ENCODE measurements at places on chromosomes 7 and 10. TPM values are rescaled to one million over a fixed set of nuclear protein-coding genes. Genes with fewer than 3 reads are reported as not detected.

Gene SFXN2
- 13.6 TPM for total RNA-seq

Gene NFE2L3
- 22.7 TPM for total RNA-seq

Gene HOXA4
- 2.9 TPM for total RNA-seq

Gene NPTX2
- total RNA-seq, result 1.9 TPM

Gene PRKCQ
- 3.7 TPM for total RNA-seq

Gene MKRN1
- total RNA-seq, result 86.6 TPM

Gene CD36
- total RNA-seq, result not detected

Gene VPS37D
- total RNA-seq, result 3.2 TPM

Gene SP8
- total RNA-seq, result 0.40 TPM

Gene PON3
- total RNA-seq, result not detected

Gene DRGX
- not detected for total RNA-seq

Gene INHBA
- total RNA-seq, result 65.2 TPM

Gene WEE2
- total RNA-seq, result not detected

Gene NEUROG3
- total RNA-seq, result not detected

Gene ETV1
- total RNA-seq, result 18.7 TPM

Gene SPDYE2
- not detected for total RNA-seq

Gene EGR2
- total RNA-seq, result 0.34 TPM

Gene TRIM4
- total RNA-seq, result 23.1 TPM

Gene DGKB
- 0.32 TPM for total RNA-seq

Gene ZNF239
- total RNA-seq, result 1.7 TPM

Gene RBM48
- total RNA-seq, result 12.5 TPM

Gene XRCC2
- total RNA-seq, result 13.6 TPM

Gene H2BK1
- total RNA-seq, result not detected

Gene SOSTDC1
- not detected for total RNA-seq

Gene LEP
- not detected for total RNA-seq

Gene C7orf33
- not detected for total RNA-seq

Gene HKDC1
- 5.4 TPM for total RNA-seq

Gene EBF3
- total RNA-seq, result 16.1 TPM

Gene C10orf67
- not detected for total RNA-seq

Gene DYNC1I1
- 3.7 TPM for total RNA-seq

Gene CCDC146
- total RNA-seq, result 0.91 TPM

Gene CDHR3
- total RNA-seq, result 0.69 TPM

Gene ZNF736
- total RNA-seq, result 15.5 TPM

Gene UCN3
- total RNA-seq, result not detected

Gene SERPINE1
- total RNA-seq, result 1.4 TPM

Gene HHEX
- total RNA-seq, result 12.5 TPM

Gene CHAT
- not detected for total RNA-seq

Gene NODAL
- not detected for total RNA-seq

Gene MINDY4
- total RNA-seq, result 12.3 TPM

Gene JAZF1
- 0.93 TPM for total RNA-seq

Gene ZNF488
- total RNA-seq, result 0.15 TPM

Gene ATE1
- 28.6 TPM for total RNA-seq

Gene NRF1
- total RNA-seq, result 14.3 TPM

Gene GATA3
- total RNA-seq, result 0.87 TPM

Gene C10orf62
- 0.56 TPM for total RNA-seq

Gene APBB1IP
- not detected for total RNA-seq

Gene SEMA3E
- total RNA-seq, result 0.61 TPM

Gene ACTL6B
- not detected for total RNA-seq

Gene GARIN1A
- 1.1 TPM for total RNA-seq

Gene NME8
- total RNA-seq, result not detected

Gene SPDYE11
- total RNA-seq, result not detected

Gene GPR85
- 0.83 TPM for total RNA-seq

Gene CPA4
- total RNA-seq, result 22.0 TPM

Gene CISD1
- 13.2 TPM for total RNA-seq

Gene KCP
- not detected for total RNA-seq

Gene FAM25C
- total RNA-seq, result 2.2 TPM

Gene UTF1
- not detected for total RNA-seq
